ENCODE measurements at places on chromosomes 12 and 14.

GRCh38 chr14:105026802-105027563, 6.1 kb upstream of the CDCA4 start:
- DNase-seq: no peak

GRCh38 chr14:45065540-45065939, 18.4 kb upstream of the PRPF39 start:
- no peak for DNase-seq

DNA sequence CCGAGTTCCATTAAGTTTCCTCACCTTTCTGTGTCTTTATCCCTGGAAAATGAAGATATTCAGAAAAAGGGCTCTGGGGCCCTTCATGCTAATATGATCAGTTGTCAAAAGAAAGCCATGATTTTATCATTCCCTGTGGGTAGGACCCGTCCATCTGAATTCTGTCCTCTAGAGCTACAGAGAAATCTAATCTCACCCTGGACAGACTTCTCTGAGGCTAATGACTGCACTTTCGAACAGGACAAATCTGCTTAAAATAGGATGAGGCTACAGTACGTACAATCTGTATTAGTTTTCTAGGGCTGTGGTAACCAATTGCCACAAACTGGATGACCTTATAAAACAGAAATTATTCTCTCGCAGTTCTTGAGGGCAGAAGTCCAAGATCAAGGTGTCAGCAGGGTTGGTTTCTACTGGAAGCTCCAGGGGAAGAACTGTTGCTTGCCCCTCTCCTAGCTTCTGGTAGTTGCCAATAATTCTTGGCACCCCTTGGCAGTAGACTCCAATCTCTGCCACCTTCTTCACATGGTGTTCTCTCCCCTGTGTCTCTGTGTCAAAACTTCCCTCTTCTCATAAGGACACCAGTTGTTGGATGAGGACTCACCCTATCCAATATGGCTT, 1.3 kb downstream of the AK7 start:
- DNase-seq: no peak

DNA sequence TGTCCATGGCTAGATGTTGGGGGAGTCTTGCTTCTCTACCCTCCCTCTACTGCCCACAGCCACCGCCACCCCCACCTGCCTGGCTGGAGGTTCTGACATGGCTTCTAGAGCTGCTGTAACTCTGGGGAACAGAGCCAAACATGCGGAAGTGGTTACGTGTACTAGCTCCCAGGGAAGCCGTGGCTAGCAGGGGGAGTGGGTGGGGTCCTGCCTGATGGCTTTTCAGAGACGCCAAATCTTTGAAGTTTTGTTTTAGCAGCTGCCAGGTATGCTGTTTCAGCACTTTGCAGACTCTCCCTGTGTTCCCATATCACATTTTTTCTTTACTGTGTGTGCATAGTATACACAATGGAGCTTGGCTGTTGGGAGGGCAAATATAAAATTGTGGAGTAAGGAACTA, 150.3 kb downstream of the TGFB3 start:
- no peak for DNase-seq
